Effector memory CD4-positive, alpha-beta T cell (primary cell): ENCODE measurements at places on chromosomes 7 and 10.

- no peak for DNase-seq
Observed at GRCh38 chr7:116305485-116306408, 95.4 kb downstream of the TES start.

GRCh38 chr10:93445097-93445960 lies 36.8 kb downstream of the MYOF start:
- DNase-seq, result no peak

- DNase-seq, result no peak
Observed at GRCh38 chr10:19658622-19659233, 157.5 kb upstream of the PLXDC2 start.

- peak; percentile 19 for DNase-seq
Observed at GRCh38 chr7:56105508-56105907, 768 bp downstream of the CHCHD2 start.

GRCh38 chr7:105325216-105325904 lies 63.4 kb downstream of the SRPK2 start:
- DNase-seq, result no peak

DNA sequence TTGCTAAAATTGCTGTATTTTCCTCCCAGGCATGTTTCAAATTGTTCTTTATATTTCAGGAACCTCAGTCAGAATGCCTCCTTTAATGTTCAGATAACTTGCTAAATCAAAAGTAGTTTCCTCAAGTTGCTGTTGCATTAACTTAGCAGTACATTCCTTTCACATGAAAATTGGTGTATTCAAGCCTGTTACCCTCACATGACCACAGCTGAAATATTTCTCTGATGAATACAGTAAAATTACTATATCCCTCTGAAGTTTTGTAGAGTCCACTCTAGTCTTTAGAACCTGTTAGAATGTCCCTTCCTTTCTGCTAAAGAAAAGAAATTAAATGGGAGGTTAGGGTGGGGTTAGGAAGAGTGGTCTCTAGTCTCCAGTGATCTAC lies 24.5 kb upstream of the C1GALT1 start:
- no peak for DNase-seq

DNA sequence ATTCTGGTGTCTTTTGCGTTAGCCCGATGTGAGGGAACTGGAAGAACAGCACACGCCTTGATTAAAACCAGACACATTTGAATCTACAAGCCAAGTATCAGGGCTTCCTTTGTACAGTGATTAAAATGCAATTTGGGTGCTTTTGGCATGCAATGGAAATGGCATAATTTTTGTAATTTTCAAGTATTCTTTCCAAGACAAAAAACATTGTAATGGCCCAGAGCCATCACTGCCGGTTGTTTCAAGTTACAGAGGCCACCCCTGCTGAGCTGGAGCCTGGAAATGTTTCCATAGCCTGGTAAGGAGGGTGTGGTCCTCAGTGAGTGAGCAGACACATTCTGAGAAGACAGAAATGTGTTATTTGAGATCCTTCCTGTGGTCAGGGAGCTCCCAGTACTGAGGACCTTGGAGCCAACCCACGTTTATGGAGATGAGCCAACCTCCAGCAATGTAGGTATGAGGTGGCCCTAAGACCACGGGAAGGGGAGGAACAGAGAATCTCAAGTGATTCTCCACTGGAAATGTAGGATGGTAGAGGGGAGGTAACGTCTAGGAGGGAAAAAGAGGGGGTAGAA lies 20.9 kb downstream of the TEX36 start:
- DNase-seq, result no peak

GRCh38 chr10:54769051-54769450 lies 32.0 kb downstream of the PCDH15 start:
- no peak for DNase-seq

DNA sequence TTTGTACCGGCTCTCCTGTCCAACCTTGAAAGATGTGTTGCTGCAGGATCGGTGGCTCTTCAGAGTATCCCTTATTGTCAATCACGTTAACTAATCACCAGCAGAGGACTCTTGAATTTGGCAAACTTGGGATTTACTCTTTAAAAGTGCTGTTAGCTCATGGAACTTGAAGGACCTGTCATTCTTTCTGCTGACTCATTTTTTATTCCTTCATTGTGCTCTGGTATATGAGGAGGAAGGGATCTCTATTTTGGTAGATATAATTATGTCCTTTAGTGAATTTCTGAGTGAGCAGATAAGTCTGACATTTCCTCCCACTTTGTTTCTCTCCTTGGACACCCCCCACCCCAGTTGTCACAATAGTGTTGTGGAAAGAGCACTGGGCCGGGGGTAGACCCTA lies 175.1 kb upstream of the HDAC9 start:
- DNase-seq, result no peak

DNA sequence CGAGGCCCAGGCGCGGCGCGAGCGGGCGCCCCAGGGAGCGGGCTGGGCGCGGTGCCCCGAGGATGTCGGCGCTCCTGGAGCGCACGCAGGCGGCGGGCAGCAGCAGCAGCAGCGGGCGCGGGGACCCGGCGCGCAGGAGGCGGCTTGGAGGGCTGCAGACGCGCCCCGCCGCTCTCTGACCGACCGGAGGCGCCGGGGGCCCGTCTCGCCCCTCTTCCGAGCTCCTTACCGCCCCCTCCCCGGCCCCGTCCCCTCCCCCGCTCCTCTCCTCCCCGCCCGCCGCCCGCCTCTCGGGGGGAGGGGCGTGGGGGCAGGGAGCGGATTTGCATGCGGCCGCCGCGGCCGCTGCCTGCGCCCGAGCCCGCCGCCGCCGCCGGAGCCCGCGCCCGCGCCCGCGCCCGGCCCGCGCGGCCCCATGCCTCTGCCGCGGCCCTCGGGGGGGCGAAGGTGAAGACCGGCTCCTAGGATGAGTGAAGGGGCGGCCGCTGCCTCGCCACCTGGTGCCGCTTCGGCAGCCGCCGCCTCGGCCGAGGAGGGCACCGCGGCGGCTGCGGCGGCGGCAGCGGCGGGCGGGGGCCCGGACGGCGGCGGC lies at the start of gene NRG3:
Gene NRG3 (plus strand): TSS at position 320 of the 592 bp plus-strand sequence.
- DNase-seq, result no peak

DNA sequence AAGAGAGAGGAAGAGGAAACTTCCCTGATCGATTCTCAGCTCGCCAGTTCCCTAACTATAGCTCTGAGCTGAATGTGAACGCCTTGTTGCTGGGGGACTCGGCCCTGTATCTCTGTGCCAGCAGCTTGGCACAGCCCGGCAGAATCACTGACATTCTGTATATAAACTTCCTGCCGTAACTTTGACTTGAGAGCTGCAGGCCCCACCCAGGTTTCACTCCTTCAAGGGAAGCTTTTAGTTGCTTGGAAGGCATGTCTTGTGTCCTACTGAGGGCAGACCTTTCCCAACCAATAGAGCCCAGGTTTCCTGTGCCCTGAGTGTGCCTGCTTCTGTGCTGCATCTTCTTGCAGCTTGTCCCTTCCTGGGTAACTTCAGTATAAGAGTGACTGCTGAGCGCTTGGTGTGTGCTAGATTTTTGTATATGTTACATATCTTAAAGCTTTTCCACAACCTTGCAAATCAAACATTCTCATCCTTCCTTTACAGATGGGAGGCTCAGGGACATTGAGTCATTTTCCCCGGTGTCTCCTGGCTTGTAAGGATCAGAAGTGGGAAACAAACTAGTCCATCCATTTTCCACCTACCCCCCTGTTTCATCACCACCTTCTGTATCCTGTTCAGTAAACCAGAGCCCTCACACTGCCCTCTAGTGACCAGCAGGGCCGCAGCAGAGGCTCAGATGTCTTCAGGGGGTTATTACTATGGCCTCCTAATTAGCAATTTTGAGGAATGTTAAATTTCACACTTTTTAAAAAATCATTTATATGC lies 225.2 kb upstream of the PRSS58 start:
- peak; percentile 21 for DNase-seq

DNA sequence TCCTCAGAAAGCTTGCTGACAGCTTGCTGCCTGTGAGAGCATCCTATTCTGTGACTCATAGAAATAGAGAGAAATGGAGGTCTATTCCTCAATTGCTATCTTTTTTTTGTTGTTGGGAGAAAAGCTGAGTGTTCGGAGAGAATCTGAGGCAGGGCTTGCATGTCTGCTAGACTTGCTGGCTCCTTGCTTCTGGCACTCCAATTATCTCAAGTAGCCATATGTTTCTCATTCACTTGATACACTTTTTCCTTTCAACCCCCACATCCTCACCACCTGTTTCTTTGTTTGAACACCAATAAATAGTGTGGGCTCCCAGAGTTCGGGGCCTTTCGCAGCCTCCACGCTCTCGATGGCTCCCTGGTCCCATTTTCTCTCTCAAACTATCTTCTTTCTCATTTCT lies 172.2 kb downstream of the SH2D4B start:
- DNase-seq, result no peak

GRCh38 chr7:28784171-28784902 lies 173.8 kb downstream of the TRIL start:
- DNase-seq, result no peak

GRCh38 chr10:70354556-70354955 lies 27.9 kb downstream of the LRRC20 start:
- DNase-seq, result no peak

GRCh38 chr7:19016140-19016539 lies 101.3 kb downstream of the TWIST1 start:
- DNase-seq, result no peak

- peak; percentile 17 for DNase-seq
Observed at GRCh38 chr10:5446390-5446926, 34.1 kb downstream of the NET1 start.

DNA sequence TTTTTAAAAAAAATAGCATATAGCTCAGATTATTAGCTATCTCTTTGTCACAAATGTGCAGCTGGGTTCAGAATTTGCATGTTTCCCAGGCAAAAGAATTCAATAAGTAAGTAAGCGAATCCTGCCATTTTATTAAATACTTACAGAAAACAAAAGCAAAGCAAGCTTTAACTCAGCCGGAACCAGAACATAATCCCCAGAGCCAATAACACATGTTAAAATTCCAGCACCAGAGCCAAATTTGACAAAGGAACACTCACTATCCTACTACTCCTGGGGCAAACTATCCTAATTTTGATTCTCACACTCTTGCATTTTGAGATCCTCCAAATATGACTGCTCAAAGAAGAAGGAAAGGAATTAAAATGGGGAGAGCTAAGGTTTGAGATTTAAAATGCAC lies 32.6 kb downstream of the LRRTM3 start:
- DNase-seq, result no peak

DNA sequence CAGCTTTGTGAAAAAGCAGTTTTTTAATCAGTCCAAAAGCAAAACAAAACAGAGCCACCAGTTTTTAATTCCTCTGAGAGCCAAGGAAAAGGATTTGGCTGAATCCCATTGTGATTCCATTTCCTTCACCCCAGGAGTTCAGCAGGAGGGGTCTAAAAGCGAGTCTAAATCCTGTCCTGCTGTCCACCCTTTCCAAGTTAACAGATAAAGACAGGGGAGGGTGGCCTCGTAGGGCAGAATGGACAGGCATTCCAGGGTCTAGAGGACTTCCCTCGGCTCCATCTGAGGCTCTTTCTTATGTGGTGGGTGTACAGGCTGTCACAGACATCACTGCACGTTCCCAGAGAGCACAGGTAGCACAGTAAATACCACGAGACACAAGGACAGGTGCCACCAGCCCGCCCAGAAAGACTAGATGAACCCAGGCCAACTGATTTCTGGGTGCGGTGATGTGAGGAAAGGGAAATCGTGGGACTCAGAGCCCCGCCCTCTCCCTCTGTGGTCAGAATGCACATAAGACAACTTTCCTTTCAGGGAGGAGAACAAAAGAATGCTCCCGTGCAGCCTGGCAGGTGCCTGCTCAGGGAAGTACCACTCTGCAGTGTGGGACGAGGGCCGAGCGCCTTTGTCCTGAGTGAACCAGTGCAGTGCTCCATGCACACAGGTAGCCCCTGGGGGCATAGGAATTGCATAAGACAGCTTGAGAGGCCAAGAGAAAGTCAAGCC lies 119.7 kb downstream of the ABLIM1 start:
- peak; percentile 41 for DNase-seq

DNA sequence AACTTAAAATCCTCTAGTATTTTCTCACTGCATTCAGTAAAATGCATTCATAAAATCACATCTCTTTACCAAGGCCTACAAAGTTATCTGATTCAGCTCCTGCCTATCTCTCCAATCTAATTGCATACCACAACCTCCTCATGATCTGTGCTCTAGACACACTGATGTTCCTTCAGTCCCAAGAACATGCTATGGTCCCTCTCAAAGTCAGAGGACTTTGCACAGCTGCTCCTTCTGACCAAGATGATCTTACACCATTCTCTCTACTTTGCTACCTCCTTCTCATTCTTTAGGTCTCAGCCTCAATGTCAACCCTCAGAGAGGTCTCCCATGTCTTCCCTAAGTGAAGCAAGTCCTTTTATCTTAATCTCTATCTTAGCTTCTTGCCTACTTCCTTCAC lies 45.5 kb downstream of the CAV1 start:
- DNase-seq, result no peak

DNA sequence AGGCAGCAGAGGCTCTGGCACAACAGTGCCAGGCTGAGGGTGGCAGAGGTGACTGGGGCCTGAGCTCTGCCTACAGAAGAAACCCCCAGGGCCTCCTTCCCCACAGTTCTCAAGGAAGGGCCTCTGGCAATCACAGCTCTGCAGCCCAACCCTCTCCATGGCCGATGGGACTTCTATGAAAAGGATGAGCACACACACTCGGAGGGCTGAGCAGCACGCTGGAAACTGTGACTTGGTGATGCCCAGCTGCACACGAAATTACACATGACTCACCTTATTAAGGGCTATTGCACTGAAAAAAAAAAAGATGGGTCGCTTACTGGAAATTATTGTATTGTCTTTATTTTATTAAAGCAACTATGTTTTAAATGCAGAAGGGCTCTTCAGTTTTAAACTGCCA lies 42.9 kb upstream of the LRRC18 start:
- DNase-seq, result no peak

GRCh38 chr10:92124616-92125143 lies 166.2 kb downstream of the CPEB3 start:
- no peak for DNase-seq

GRCh38 chr7:78368771-78369170 lies 570.2 kb downstream of the PHTF2 start:
- DNase-seq, result no peak
